ENCODE measurements at places on chromosomes 11 and 22. TPM values are rescaled to one million over a fixed set of nuclear protein-coding genes. Genes with fewer than 3 reads are reported as not detected.

DNA sequence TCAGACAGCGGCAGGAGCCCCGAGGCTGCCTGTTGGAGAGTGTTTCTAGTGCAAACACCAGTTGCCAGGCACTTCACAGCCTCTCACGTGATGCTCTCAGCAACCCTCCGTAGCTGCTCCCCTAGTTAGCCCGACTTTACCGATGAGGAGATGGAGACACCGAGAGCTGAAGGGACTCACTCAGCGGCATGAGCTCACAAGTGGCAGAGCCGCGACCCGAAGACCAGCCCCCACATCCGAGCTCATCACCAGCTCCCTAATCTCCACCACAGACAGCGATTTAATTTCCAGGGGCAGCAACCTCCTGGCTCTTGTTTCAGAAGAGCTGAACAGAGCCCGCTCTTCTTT is 28.7 kb upstream of the RTL6 start:
- no peak for DNase-seq

DNA sequence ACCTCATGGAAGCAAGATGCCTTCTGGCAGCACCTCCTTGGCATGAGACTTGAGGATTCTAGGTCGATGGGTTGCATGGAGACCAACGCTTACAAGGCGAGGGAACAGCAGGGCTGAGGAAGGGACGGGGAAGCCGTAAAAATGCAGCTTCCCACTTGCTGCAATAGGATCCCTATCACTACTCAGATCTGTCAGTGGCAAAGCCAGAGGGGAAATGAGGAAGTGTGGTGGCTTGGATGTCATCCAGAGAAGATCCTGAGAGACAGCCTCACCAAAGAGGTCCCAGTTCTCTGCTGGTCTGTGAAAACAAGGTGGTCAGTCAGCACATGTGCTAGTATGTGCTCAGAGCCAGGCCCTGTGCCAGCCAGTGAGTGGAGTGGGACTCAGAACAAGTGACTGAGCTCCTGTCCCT is 22.2 kb downstream of the CYB5R2 start:
- DNase-seq = no peak

GRCh38 chr11:12889243-12889642 is 119.9 kb upstream of the RASSF10 start:
- DNase-seq = no peak

DNA sequence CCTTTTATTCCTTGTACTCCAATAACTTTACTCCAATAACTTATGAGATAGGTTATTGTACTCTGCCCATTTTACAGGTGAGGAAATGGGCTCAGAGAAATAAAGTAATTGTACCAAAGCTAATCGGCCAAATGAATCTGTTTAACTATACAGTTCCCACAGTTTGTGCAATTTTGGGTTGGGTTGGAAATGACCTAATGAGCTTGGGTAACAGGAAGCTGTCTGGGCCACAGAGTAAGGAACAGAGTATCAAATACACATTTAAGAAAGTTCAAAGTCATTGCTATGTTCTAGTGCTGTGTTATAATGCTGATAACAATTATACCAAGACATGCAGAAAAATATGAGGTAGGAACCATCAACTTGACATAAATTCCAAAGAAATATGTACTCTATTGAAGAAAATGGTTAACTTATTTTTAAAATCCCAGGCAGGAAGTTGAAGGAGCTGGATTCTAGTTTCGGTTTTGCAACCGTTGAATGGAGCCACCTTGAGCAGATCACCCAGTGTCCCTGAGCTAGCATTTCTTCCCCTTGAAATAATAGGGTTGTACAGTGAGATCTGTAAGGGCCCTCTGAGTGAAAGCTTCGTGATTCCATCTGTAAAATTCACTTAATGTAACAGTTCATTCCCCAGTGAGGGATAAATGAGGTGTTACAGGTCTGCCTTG is 360.9 kb upstream of the NARS2 start:
- no peak for DNase-seq

GRCh38 chr11:89922195-89922660 is at the start of gene TRIM49D1:
Gene TRIM49D1, minus strand, starts transcription at chr11:89922245. Its CDS starts 4,535 bp downstream, at chr11:89917710.
- no peak for DNase-seq

- peak; percentile 91 for DNase-seq
These were observed 2.8 kb downstream of the CHADL start for GRCh38 chr22:41237707-41238569.

GRCh38 chr11:8948886-8949285 is 6.1 kb upstream of the ASCL3 start:
- no peak for DNase-seq

DNA sequence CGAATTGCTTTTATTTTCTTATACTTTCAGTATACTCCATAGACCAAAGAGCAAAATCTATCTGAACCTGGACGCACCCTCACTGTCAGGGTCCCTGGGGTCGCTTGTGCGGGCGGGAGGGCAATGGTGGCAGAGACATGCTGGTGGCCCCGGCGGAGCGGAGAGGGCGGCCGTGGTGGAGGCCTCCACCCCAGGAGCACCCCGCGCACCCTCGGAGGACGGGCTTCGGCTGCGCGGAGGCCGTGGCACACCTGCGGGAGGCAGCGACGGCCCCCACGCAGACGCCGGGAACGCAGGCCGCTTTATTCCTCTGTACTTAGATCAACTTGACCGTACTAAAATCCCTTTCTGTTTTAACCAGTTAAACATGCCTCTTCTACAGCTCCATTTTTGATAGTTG is 1077.4 kb downstream of the BRD1 start:
- DNase-seq = no peak

DNA sequence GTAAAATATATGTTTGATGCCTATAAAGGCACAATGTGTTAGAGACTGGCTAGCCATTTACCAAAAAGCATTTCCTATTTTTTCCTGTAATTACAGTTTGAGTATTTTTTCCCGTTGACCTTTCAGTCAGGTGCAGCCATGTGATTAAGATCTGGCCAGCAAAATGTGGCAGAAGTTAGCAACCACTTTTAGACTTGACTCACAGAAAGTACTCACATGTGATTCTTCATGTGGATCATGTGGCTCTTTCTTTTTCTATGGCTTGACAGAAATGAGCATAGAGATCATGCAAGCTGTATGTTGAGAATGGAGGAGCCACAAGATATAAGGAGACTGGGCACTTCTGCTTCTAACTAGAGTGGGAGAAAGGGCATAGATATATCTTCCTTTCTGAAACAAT is 27.3 kb upstream of the RAB38 start:
- no peak for DNase-seq

- no peak for DNase-seq
These were observed 509.0 kb upstream of the B3GAT1 start for GRCh38 chr11:134920851-134921608.

DNA sequence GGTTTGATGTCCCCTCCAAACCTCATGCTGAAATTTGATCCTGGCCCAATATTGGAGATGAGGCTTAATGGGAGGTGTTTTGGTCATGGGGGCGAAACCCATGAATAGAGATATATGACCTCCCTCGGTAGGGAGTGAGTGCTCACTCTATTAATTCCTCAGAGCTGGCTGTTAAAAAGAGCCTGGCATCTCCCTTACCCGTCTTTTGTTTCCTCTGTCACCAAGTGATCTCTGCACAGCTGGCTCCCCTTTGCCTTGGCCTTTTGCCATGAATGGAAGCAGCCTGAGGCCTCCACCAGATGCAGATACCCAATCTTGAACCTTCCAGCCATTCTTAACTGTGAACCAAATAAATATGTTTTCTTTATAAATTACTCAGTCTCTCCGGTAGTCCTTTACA is 4.5 kb upstream of the CCDC81 start:
- DNase-seq = no peak

The PIWIL4 gene
- total RNA-seq = 0.19 TPM

All from activated naive CD4-positive, alpha-beta T cell treated with anti-CD3 and anti-CD28 coated beads for 36 hours (primary cell).